ENCODE measurements at places on chromosomes 7 and 10. TPM values are rescaled to one million over a fixed set of nuclear protein-coding genes. Genes with fewer than 3 reads are reported as not detected.
A peak's percentile ranks its signal among the peaks of the same experiment; 100 is the strongest.

GRCh38 chr10:68332259-68333057 is at the start of gene PBLD:
Gene PBLD (minus strand): TSS chr10:68332928. CDS start chr10:68306844, 26,084 bp downstream.
- H3K4me3 ChIP-seq: peak within 1 kb of the TSS; percentile 99
- H3K36me3 ChIP-seq: peaks cover 12% of the 10 kb centered on the region
- peaks cover 48% of the 10 kb centered on the region for H3K4me1 ChIP-seq
- peak within 1 kb of the TSS; percentile 100 for H3K27ac ChIP-seq
- peak; percentile 72 for DNase-seq

The AGR2 gene
- not detected for total RNA-seq

DNA sequence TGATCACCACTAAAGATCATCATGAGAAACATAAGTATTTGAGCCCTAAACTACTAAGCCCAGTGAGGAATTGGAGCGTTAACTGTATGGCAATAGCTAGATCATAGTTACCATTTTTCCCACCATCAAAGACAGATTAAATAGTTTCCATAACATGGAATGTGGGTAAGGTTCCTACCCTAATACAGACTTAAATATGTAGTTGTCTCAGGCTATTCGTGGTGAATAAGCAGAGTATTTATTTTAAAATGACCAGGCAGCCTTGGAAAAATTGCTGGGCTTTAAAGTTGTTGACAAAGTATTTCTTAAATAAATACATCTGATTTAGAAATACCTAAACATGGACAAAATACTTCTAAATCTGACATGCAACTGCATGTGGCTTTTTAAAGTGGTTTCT is 106.8 kb downstream of the NT5C2 start:
- peaks cover 12% of the 10 kb centered on the region for H3K4me1 ChIP-seq
- H3K4me3 ChIP-seq: no peak overlapping the region
- DNase-seq: no peak
- H3K36me3 ChIP-seq: peaks cover 48% of the 10 kb centered on the region
- H3K27me3 ChIP-seq: peaks cover 4% of the 10 kb centered on the region
- H3K27ac ChIP-seq: no peak overlapping the region

The EMX2 gene
- total RNA-seq: not detected

The ANKRD61 gene
- not detected for total RNA-seq

- H3K4me3 ChIP-seq: no peak overlapping the region
- H3K27me3 ChIP-seq: peaks cover 2% of the 10 kb centered on the region
- peaks cover 6% of the 10 kb centered on the region for H3K4me1 ChIP-seq
- H3K36me3 ChIP-seq: peaks cover under 1% of the 10 kb centered on the region
Measured at GRCh38 chr7:140209866-140210609, 33.3 kb upstream of the KDM7A start.

GRCh38 chr7:27678617-27679260 is 16.1 kb upstream of the HIBADH start:
- no peaks in the 10 kb centered on the region for H3K36me3 ChIP-seq
- no peaks in the 10 kb centered on the region for H3K4me1 ChIP-seq
- no peak overlapping the region for H3K27ac ChIP-seq
- H3K4me3 ChIP-seq: no peak overlapping the region
- H3K27me3 ChIP-seq: peaks cover 2% of the 10 kb centered on the region

- H3K4me3 ChIP-seq: no peak overlapping the region
- no peaks in the 10 kb centered on the region for H3K36me3 ChIP-seq
- peaks cover 4% of the 10 kb centered on the region for H3K27me3 ChIP-seq
Measured at GRCh38 chr10:21401196-21401595, 124.3 kb downstream of the SKIDA1 start.

GRCh38 chr10:63388421-63389031 is 77.3 kb downstream of the JMJD1C start:
- H3K27ac ChIP-seq: no peak overlapping the region
- H3K4me3 ChIP-seq: no peak overlapping the region
- peaks cover 6% of the 10 kb centered on the region for H3K4me1 ChIP-seq
- no peak for DNase-seq
- peaks cover 5% of the 10 kb centered on the region for H3K27me3 ChIP-seq

DNA sequence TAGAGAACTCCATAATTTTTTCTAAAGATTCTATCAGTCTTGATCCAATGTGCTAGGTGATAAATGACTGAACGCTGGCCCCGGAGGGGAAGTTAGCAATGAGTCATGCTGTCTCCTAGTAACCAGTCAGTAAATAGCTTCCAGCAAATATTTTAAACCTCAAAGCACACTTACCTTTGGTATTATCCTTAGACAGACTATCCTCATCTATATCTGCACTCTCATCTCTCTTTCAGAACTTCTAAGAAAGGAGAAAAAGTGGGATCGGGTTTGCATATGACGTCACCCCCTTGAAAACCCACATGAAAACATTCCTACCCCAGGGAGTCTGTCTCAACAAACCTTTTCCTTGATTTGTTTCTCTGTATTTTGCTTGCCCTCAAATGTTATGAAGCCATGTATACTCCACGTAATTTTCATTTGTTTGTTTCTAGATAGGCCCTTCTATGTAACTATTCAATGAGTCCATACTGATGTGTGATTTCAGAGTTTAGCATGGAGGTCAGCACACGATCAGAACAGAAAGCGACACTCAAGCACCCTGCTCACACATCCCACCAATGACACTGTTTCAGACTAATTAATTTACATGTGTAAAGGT is 174.9 kb upstream of the NRP1 start:
- no peaks in the 10 kb centered on the region for H3K36me3 ChIP-seq
- H3K27me3 ChIP-seq: no peaks in the 10 kb centered on the region
- H3K27ac ChIP-seq: peak overlapping the region; percentile 95
- H3K4me3 ChIP-seq: no peak overlapping the region

DNA sequence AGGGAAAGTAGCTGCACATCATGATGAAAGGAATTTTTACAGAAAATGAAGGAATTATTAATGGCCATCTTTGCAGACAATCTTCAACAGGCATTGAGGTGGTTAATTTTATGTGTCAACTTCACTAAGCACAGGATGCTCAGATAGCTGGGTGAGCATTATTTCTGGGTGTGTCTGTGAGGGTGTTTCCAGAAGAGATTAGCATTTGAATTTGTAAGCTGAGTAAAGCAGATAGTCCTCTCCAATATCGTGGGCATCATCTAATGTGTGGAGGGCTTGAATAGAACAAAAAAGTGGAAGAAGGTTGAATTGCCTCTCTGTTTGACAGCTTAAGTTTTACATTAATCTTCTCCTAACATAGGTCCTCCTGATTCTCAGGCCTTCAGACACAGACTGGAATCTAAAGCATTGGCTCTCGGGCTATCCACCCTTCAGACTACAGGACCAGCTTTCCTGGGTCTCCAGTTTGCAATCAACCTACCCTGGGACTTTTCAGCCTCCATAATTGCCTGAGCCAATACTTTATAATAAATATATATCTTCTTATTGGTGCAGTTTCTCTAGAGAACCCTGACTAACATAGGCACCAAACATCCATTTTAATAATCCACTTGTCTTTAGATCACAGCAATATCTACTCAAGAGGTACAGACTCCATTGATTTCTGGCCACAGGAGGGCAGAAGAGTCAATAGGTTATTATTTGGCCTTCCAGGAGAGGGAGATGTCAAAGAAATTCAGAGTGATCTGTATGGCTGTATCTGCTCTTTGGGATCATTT is 10.5 kb upstream of the CRPPA start:
- no peaks in the 10 kb centered on the region for H3K36me3 ChIP-seq
- H3K4me1 ChIP-seq: no peaks in the 10 kb centered on the region
- DNase-seq: peak; percentile 38
- no peak overlapping the region for H3K4me3 ChIP-seq

The NPFFR1 gene
- total RNA-seq: not detected

GRCh38 chr10:108454224-108454623 is 1289.7 kb upstream of the SORCS1 start:
- no peaks in the 10 kb centered on the region for H3K27me3 ChIP-seq
- H3K36me3 ChIP-seq: no peaks in the 10 kb centered on the region
- H3K4me3 ChIP-seq: no peak overlapping the region
- no peaks in the 10 kb centered on the region for H3K4me1 ChIP-seq
- no peak overlapping the region for H3K27ac ChIP-seq
- no peak for DNase-seq

DNA sequence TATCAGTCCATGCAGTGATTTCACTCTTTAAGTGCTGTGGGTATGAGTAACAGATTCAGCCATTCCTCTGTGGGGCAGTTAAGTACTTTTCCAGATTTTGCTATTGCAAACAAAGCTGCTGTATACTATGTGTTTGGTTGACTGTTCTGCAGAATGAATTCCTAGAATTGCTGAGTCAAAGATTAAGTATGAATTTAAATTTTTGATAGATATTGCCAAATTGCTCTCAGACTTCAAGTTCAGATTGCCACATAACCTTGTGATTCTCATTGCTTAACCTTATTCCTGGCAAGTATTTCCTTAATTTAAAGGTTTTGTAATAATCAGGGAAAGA is 21.6 kb upstream of the SAR1A start:
- DNase-seq: no peak
- peaks cover 4% of the 10 kb centered on the region for H3K27me3 ChIP-seq
- H3K27ac ChIP-seq: no peak overlapping the region
- H3K4me1 ChIP-seq: no peaks in the 10 kb centered on the region

DNA sequence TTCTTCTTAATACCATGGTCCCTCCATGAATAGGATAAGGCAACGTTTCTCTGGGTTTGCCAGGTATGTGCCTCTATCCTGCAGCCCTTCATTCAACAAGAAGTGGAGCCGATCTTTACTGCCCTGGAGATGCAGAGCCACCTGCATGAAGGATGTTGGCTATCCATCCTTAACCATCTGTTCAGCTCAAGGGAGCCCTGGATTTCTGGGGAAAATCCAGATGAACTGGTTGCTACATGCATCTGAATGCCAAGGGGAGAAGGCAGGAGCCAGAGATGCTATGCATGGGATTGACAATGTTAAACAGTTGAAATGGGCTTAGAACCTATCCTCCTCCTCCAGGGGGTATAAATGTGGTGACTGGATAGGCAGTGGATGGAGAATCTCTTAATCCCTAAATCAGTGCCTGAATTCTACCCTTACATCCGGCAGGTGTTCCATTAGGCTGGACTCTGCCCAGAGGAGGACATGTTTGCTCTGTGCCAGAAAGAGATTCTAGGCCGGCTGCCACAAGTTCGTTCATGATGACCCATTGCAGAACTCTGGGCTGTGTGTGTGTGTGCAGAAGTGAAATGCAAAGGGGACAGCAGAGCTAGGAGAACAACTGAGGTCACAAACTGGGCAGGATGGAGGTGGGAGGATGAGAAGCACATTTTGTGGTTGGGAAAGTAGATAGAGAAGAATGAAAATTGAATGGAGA is 15.6 kb downstream of the CPED1 start:
- DNase-seq: no peak
- H3K4me3 ChIP-seq: no peak overlapping the region
- H3K27ac ChIP-seq: no peak overlapping the region
- H3K36me3 ChIP-seq: no peaks in the 10 kb centered on the region
- H3K27me3 ChIP-seq: no peaks in the 10 kb centered on the region

DNA sequence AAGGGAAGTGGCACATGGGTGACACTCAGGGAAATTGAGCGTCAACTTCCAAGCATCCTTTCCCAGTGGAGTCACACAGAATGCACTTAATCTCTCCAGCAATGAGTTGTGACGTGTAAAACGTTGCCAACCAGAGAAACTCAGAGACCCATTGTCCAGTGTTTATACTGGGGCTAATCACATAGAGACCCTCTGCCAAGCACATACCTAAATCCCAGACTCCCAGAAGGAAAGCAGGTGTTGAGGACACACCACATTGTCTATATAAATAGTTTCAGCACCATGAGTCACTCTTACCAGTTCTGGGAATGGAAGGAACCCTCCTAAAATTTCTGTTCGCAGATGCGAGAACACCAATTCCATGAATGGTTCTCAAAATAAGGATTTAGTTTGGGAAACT is 76.4 kb upstream of the BET1 start:
- no peaks in the 10 kb centered on the region for H3K36me3 ChIP-seq
- no peaks in the 10 kb centered on the region for H3K4me1 ChIP-seq
- H3K27me3 ChIP-seq: no peaks in the 10 kb centered on the region
- no peak overlapping the region for H3K4me3 ChIP-seq
- no peak overlapping the region for H3K27ac ChIP-seq
- no peak for DNase-seq

DNA sequence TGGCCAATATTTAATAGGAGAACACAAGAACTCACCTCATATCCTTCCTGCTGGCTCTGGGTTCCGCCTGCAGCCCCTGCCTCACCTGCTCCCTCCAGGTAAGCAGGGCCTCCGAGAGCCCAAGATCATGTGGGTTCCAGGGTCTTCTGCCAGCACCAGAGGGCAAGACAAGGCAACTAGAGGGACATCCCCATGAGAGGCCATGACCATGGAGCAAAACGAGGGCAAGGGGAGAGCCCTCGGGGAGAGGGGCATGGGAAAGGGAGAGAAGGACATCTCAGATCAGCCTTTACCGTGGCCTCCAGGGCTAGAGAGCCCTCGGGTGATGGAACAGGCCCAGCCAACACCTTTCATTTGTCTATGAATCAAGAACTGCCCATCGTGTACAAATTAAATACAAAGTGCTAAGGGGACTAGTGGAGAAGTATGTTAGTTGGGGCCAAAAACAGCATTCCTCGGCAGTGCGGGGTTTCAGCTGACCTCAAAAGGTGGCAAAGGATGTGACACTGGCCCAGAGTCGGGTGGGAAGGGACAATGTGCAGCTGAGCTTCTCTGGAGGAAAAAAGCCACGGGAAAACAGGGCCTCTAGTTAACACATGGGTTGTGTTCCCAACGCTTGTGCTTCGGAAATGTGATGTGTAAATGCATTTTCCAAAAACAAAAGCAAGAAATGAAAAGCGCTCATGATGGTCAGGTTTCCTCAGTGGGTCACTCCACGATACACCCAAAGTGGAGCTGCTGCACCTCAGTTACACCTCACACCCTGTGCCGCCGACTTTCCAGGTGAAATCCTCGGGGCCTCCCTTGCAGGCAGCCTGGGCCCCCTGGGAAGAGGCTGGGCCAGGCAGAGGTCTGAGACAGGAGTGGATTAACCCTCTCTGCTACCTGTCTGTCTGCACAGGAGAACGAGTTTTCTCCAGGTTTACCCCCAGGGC is 2.0 kb downstream of the AOC1 start:
- no peak for DNase-seq
- peaks cover 5% of the 10 kb centered on the region for H3K27me3 ChIP-seq
- H3K4me1 ChIP-seq: peaks cover 10% of the 10 kb centered on the region
- no peaks in the 10 kb centered on the region for H3K36me3 ChIP-seq

- peaks cover 12% of the 10 kb centered on the region for H3K27me3 ChIP-seq
- no peak overlapping the region for H3K4me3 ChIP-seq
- peak; percentile 74 for DNase-seq
Measured at GRCh38 chr10:132396494-132397035, 435 bp upstream of the PWWP2B start.

GRCh38 chr10:29998142-29998808 is 61.1 kb downstream of the JCAD start:
- no peaks in the 10 kb centered on the region for H3K36me3 ChIP-seq
- H3K4me1 ChIP-seq: peaks cover 23% of the 10 kb centered on the region
- peak; percentile 84 for DNase-seq
- H3K4me3 ChIP-seq: no peak overlapping the region

DNA sequence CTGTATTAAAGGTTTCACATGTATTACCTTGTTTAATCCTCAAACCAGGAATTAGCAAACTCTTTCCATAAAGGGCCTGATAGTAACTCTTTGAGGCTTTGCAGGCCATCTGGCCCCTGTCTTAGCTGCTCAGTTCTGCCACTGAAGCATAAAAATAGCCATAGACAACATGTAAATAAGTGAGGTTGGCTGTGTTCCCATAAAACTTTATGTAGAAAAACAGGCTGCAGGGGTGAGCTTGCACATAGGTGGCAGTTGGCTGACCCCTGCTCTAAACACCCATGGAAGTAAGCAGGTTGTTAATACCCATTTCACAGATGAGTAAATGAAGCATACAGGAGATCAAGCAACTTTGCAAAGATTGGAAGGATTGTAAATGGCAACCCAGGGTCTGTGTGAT is 1279.2 kb upstream of the AUTS2 start:
- H3K36me3 ChIP-seq: peaks cover 6% of the 10 kb centered on the region
- no peaks in the 10 kb centered on the region for H3K4me1 ChIP-seq
- no peak overlapping the region for H3K4me3 ChIP-seq
- no peak overlapping the region for H3K27ac ChIP-seq

The GFRA1 gene
- total RNA-seq: 4.2 TPM
